ENCODE measurements at places on chromosomes 1 and 21.

DNA sequence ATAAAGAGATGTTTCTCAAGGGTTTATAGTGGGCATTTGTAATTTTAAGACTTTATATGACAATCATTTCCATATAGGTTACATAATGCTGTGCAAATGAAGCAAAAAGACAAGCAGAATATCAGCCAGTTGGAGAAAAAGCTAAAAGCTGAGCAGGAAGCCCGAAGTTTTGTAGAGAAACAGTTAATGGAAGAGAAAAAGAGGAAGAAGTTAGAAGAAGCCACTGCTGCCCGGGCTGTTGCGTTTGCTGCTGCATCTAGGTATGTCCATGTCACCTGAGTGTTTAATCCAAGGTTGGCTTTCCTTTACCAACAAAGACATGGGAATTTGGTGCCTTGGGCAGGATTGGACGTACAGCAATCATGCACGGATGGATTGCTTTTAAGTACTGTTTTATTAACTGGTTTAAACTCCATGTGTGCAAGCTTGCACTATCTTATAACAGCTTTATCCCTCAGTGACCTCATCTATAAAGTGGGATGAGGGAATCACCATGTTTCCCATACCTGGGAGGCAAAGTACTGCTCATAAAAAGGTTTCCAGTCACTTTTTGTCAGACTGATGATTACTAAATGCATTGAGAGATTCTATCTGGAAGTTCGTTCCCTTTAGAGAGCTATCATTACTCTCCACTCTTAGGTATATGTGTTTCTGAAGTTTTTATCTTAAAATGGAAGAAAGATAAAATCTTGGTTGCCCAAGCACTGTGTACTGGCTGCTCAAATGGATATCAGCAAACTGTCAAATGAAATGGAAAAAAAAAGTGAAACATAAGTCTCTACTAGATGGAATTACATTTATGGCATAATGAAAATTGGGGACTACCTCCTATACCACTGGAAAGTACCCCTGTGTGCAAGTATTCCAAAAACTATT, 55.1 kb downstream of the MACO1 start:
- DNase-seq = no peak

- DNase-seq = no peak
These were observed 231.1 kb downstream of the DISC1 start for GRCh38 chr1:231857609-231858135.

DNA sequence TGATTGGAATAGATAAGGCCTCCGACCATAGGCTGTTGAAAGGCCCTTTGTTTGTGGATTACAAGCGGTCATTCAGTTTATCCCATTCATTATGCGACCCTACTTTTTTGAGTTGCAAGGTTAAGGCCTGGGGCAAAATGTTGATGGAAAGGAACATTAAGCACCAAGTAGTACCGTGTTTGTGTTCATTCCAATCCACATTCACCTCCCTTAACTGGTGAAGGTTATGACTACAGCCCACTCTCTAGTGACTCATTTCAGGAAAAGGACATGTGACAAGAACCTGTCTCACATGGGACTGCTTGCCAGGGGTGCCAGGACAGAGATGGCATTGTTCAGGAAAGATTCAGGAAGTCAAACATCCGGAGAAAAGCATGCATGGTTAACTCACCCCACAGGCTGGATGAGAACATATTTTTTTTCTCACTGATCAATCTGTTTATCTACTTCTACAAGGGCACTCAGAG, 81.6 kb downstream of the CD58 start:
- no peak for DNase-seq

- no peak for DNase-seq
These were observed 277.3 kb upstream of the FMN2 start for GRCh38 chr1:239814306-239814881.

DNA sequence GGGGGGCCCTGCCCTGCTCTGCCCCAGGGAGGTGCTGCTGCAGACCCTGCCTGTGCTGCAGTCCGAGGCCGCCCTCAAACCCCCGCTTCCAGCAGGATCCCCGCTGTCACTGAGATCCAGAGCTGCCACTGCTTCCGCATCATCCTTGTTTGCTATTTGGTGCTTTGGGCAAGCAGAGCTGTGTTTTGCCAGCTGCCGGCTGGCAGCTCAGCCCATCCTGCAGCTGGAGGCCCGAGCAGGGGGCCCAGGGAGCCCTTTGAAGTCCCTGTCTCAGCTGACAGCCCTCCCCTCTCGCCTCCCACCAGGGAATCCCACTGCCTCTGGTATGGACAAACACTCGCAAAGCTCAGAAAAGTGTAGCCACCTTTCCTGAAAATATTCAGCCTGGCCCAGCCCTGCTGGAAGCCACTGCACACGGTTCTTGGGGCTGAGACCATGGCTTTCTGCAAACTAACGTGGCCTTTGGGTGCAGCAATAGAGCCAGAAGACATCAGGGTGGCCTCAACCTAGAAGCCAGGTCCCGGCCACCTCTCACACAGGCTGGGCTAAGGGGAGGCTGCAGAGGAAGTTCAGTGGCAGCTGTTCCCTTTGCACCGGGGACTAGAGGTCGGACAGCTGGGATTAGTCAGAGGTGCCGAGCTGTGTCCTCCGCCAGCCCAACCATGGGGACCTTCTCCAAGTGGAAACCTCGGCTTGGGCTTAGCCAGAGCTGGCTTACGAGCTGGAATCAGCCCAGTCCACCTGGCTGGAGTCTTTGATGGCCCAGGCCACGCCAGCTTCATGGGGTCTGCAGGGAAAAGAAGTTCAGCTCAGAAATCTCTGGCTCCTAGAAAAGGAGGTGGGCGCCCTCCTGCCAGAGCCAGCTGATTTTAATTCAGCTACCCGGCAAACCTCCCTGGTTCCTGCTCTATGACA, 107.1 kb downstream of the SPSB1 start:
- DNase-seq = no peak

DNA sequence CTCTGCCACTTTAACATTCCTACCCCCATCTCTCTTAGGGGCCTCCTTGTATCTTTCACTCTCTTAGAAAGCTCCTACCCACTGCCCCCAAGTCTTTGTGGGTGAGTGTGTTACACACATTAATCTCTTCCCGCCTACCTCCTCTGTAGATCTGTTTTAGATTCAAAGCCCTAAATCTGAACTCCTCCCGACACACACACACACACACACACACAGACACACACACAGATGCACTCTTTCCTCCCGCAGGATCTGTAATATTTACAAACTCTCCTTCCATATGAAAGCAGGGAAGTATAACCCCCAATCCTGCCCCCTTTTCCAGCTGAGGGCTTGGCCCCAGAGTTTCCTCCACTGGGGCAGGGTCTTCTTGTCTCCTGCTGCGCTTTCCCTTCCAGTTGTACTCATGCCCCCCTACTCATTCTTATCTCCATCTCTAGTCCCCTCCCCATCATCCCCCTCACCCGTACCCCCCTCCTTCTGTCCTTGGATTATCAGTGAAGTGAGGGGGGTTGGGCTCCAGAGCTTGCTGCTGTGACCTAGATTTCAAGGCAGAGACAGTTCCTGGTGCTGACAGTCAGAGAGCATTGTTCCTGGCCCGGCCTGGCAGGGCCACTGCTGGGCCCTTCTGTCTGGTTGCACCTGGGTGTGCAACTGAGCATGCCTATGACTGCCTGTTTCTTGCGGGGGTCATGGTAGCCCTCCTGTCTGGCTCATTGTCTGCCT, 4.3 kb downstream of the PEA15 start:
- no peak for DNase-seq

Measured in forelimb muscle (tissue), 1 donor.